EL (cell line): ENCODE measurements at places on chromosomes 5 and 9.

- DNase-seq = no peak
These were observed 7.8 kb downstream of the LCN10 start for GRCh38 chr9:136734837-136735496.

DNA sequence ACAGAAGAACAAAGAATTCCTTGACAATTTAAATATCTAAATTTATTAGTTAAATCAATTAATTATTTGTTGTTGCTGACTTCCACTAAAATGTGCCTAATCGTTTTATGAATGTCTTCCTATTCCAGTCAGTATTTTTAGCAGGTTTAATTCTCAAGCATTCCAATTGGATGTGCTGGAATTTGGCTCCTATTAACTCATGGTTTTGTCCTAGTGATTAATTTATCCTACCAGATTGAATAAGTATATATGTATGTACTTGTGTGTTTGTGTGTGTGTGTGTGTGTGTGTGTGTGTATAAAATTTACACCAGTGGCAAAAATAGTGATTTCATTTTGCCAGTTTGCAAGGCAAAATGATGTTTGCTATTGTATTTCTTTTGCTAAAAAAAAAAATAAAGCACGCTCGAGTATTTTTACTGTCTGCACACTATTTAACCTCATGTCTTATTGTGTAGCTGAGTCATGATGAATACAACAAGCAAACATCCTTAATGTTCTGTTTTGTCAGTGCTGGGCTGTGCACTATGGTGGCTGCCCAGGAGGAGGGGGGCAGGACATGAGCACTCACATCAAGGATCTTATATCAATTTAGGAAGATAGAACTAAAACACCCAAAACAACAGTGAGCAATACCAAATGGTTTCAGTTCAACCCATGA lies 375.5 kb downstream of the PDE4D start:
- DNase-seq = peak; percentile 80

GRCh38 chr9:116935149-116935897 lies 248.2 kb downstream of the TRIM32 start:
- no peak for DNase-seq

DNA sequence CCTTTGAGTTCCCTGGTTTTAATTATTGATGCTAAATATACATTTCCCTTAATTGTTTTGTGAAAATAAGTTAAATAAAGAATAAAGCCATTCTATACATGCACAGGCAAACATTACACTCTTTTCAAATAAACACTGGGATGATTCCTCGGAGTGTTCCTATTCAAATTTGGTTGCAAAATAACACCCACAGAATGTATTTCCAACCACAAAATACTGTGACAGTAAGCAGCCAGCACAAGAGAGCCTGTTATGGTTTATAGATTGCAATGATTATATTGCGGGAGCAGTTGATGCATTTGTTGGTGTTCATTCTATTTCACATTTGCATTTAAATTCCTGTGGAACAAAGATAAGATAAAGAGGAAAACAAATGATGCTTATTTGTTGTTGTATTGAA lies 632.6 kb upstream of the WWC1 start:
- no peak for DNase-seq
